ENCODE measurements at places on chromosomes 1 and 21.

DNA sequence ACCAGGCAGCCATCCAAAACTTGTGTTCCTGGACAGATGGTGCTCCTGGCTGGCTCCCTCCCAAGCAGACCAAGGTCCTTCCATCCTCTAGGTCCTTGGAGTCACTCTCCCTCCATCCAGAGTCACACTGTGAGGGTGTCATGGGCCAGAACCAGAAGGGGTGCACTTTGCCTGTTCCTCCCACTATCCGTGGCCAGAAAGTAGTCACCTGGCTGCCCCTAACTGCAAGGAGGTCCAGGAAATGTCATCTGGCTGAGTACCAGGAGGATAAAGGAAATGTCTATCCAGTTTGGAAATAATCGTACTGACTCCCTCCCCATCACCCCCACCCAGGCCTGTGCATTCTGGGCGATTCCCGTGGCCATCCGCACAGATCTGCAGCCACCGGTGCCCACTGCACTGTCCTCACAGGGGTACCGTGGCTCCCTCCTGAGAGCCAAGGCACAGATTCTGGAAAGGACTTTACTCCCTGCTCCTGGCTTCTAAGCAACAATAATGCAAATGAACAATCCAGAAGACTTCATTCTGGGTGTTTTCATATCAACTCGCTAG is 253.2 kb downstream of the NPHP4 start:
- DNase-seq, result no peak

DNA sequence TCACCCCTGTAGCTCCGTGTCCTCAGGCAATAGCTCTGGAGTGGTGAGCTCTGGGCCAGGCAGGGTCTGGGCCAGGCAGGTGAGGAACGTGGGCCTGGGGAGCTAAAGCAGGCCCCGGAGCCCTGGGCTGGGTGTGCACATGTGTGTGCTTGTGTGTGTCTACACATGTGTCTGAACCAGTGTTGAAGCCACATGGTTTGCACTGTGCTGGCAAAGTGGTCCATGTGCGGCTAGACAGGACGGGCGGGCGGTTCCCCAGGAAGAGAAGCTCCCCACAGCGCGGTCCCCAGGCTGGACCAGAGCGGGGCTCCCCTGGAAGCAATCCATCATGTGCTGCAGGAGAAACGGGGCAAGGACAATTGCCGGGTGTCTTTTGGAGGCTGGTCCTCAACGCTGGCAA is 84.2 kb downstream of the PRDM16 start:
- no peak for DNase-seq

GRCh38 chr1:65514041-65514440 is 93.6 kb downstream of the LEPR start:
- no peak for DNase-seq

DNA sequence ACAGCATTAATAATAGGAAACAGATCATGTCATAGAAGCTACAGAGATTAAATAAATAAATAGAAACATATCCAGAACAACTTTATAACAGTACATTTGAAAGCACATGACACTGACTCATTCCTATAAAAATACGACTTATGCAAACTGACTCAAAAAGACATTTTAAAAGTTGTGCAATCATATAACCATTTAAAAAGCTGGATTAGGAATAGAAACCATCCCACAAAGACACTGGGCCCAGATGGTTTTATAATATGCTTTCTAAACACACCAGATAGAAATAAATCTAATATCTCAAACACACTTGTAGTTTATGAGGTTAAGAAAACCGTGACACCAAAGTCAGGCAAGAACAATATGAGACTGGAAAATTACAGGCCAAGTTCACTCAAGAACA is 47.6 kb downstream of the MATN1 start:
- DNase-seq, result no peak

DNA sequence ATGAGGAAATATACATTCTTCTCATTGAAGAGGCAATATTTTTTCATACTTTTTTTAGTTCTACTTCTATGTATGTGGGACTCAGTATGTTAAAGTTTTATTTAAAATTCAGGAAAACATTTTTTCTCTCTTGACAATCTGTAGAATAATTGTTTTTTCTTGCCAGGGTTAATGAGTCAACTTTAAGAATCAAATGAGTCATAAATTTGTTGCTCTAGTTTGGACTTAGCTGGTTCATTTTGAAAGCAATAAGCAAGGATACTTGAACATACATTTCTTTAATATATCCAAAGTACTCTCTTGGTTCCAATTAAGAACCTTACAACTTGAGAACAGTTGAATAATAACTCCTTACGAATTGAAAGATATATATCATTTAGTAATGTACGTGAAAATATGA is 1145.3 kb upstream of the B3GALT2 start:
- no peak for DNase-seq

- peak; percentile 17 for DNase-seq
These were observed 8.2 kb downstream of the HAPLN2 start for GRCh38 chr1:156627313-156627880.

GRCh38 chr1:168734946-168735345 is 5.9 kb upstream of the DPT start:
- DNase-seq, result no peak

DNA sequence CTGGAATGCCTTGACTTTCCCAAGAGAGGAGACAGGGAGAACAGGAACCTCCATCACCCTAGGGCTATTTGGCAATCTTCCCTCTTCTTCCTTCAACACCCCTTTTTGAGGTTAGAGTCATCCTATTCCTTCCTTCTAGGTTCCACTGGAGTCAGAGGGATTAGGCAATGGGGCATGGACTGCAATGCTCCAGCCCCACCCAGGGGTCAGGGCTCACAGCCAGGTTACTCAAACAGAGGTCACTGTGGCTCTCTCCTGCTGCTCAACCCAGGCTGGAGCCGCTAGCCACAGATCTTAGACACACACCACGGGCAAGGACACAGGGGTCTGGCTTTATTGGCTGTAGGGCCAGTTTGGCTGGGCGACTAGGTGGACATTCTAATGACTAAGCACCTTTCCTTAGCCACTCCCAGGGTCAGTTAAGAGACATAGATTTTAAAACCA is 145.5 kb upstream of the NRIP1 start:
- no peak for DNase-seq

GRCh38 chr1:246971090-246971721 is 36.7 kb downstream of the ZNF695 start:
- peak; percentile 38 for DNase-seq

- DNase-seq, result no peak
These were observed 209.7 kb downstream of the SETD4 start for GRCh38 chr21:35850542-35851103.

DNA sequence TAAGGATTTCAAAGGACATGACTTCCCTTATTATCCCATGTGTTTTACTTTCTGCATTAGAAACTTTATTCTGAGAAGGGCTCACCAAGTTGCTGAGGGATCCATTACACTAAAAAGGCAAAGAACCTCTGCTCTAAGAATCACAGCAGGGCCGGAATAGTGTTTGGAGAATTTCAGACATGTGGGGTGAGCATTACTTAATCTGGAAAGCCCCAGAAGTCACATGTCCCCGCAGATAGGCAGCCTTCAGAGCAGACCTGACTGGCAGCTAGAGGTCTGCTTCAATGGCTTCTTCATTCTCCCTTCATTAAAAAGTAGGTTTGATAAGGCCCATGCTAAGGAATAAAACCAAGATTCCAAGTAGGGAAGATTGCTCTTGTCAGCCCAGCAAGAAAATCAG is 52.6 kb upstream of the RBM15 start:
- no peak for DNase-seq

- DNase-seq, result no peak
These were observed 27.2 kb upstream of the KIF21B start for GRCh38 chr1:201050515-201051277.

DNA sequence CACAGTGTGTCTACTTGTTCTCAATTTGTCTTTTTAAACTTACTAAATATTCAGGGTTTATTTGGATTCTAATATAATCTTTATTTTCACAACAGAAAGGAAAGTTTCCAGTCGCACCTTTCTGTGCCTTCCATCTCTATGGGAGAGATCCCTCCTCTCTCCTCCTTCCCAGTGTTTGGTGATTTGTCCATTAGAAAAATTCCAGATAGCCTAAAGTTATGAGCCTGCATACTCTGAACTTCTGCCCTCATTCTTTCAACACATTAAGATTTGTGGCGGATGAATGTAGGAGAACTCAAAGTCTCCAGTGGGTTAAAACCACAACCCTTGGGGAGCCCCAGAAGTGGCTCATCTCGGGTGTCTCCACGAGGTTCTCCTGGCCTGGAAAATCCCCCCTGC is 3.6 kb downstream of the NHLH2 start:
- no peak for DNase-seq

GRCh38 chr1:36446271-36446670 is 4.0 kb downstream of the OSCP1 start:
- DNase-seq, result peak; percentile 12

- no peak for DNase-seq
These were observed 538.0 kb downstream of the LTN1 start for GRCh38 chr21:28454564-28455252.

DNA sequence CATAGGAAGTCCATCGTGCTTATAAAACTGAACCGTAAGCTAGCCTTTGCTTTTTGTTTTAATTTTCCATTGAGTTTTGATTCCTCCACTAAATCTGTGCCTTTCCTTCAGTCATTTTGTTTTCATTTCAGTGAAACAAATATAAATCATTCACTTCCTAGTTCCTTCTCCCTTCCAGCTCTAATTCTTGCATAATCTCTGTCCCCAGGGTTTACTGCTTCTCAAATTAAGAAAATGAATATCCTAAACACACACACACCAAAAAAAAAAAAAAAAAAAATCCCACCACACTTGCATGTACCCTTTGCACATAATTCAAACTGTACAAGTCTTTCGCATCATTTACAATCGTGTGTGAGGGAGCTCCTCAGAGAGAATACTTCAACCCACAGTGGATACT is 6.8 kb downstream of the KCNH1 start:
- no peak for DNase-seq

DNA sequence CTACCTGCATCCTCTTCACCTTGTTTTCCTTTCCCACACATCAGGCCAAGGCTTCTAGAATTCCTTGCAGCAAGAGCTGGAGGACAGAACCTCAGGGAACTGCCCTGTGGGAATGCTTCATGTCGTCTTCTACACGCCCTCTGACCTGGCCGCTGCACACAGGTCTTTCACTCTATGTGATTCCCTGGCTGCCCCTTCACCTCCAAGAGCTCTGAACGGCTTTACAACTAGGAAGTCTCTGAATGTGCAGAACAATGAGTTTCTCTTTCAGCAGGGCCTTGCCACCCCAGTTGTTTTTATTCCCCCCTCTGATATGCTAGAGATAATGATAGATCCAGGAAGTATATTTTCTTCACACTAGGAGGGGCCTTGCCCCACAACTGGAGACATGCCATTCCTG is 142.6 kb downstream of the CLIC6 start:
- DNase-seq, result no peak

GRCh38 chr1:56146449-56146848 is 432.9 kb downstream of the PLPP3 start:
- no peak for DNase-seq

GRCh38 chr1:222168621-222169020 is 379.3 kb downstream of the HHIPL2 start:
- DNase-seq, result no peak

DNA sequence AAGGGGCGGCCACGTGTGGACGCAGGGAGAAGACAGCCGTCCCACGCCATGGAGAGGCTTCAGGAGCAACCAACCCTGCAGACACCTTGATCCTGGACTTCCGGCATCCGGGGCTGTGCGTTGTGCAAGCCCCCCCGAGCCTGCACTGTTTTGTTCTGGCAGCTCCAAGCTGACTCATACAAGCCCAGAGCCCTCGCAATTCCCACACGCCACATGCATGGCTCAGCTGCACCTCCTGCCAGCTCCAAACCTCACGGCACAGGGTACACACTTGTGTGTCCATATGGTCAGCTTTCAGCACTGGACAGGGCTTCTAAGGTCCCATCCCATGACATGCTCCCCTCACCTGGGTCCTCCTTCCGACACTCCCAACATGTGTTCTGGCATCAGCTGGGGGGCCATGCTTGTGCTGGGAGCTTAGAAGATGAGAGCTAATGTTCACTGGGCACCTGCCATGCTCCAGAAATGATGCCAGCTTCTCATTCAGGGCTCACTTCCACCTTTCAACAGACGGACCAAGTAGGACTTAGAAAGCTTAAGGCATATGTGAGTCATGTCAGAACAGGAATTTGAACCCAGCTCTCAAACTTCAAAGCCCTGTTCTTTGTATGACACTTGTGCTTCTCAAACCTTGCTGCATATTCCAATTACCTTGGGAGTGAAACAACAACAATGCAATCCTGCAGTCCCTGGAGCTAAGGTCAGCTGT is 137.3 kb downstream of the PGBD5 start:
- DNase-seq, result no peak

GRCh38 chr1:84847253-84848250 is 45.5 kb downstream of the LPAR3 start:
- DNase-seq, result peak; percentile 49

DNA sequence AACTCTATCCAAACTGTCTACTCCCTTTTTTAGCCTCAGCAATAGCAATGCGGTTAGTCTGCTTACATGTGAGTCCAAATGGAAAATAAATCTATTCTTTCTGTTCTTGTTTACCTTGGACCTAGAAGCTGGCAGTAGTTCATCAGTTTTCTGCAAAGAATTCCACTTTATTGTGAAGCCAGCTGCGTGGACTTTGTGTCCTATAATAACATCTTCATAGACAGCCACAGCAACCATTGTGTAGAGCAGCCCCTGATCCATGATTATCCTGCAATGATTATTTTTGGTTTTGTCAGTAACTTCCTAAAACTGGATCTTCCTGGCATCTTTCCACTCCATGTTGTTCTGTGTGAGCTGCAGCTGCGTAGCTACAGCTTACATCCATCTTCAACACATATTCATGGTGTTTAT is 408.7 kb downstream of the NUF2 start:
- DNase-seq, result no peak

GRCh38 chr1:210234329-210234757 is 1.7 kb downstream of the SERTAD4 start:
- no peak for DNase-seq

GRCh38 chr1:218366322-218367052 is 21.4 kb downstream of the TGFB2 start:
- no peak for DNase-seq

- no peak for DNase-seq
These were observed 12.8 kb upstream of the CTSS start for GRCh38 chr1:150778409-150778808.

DNA sequence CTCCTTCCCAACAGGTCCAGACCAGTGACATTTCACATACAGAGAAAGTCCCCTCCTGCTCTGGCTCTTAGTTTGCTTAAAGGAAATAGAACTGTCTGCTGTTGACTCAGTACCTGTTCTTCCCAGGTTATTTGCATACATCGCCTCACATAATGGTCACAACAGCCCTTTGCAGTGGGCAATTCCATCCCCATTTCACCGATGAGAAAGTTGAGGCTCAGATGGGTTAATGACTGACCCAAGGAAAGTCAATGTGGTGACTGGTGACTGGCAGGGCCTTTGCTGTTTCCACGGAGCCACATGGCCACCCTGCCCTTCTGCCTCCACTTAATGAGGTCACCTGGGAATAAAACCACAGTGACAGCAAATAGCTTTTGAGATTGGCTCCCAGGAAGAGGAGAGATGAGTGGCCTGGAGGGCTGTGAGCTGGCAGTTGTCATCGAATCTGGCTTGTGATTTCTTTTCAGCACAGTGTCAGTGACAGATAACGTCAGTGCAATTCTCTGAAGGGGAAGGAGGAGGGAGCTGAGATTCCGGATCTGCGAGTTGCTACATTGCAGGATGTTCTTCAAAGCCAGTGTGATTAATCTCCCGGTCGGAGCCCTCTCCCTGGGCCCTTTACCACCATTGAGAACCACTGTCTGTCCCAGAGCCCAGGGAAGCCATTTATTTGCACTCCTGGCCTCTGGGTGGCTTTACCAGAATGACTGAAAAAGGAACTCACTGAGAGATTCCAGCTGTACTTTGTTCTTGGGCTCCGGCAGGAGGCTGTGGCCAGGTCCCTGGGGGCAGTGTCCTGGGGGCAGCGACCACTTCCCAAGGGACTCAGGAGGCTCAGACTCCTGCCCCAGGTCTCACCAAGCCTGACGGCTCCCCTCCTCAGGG is 117.2 kb downstream of the CNIH3 start:
- no peak for DNase-seq
